ENCODE measurements at places on chromosomes 6 and 20.

GRCh38 chr6:158848490-158848895 lies 29.3 kb upstream of the EZR start:
- DNase-seq: no peak

GRCh38 chr6:26576929-26577719 lies 19.6 kb upstream of the ABT1 start:
- DNase-seq: peak; percentile 88

DNA sequence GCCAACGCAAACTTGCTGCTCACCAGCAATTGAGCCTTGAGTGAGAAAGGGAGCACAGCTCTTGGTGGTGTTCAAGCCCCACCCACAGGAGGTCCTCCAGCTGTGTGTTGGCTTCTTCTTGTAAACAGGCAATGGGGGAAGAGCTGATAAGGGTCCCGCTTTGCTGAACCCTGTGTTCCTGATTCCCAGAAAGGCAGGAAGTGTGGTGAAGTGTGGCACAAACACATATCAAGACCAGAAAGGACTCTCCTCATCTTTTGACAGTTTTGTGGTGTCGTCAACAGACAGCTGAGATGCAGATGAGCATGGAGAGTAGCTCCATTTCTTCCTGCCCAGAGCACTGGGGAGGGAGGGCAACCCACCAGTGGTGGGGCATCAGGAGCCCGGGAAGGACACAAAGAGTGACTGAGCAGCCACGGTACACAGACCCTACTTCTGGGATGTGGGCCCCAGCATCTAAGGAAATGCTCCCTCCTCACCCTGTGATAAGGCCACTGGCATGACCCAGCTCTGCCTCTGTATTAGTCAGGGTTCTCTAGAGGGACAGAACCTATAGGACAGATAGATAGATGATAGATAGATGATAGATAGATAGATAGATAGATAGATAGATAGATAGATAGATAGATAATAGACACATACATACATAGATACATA lies 188.9 kb upstream of the TAB2 start:
- DNase-seq: no peak

GRCh38 chr6:159790149-159790955 lies at the start of gene MRPL18:
TSS of gene MRPL18 (plus strand) at chr6:159790467. CDS start at chr6:159790588, 121 bp downstream.
- DNase-seq: peak; percentile 94

DNA sequence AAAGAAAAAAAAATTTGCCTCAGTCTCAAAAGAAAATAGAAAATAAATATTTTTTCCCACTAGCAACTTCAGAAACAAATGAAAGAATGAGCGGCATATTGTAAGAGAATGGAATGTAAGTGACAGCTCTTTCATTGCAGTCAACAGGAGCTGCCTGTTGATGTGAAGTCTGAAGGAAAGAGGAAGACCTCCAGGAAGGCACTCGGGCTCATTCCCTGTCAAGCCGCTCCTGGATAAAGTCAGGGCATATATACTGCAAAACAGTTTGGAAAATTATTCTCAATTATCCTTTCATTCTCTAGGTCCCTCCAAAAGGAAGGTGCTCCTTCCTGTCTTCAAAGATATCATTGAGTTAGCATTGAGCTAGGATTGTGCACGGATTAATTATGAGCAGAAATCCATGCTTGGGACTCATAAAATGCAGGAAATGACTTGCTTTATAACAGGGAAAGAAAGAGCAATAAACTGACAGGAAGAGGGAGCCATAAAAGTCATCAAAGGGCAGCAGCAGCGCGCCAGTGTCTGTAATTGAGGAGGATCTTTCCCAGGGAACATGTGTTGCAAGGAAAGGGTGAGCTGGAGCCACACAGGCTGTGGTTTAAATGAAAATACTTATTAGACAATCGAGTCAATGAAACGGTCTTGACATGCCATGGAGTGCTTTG lies 218.2 kb downstream of the C6orf118 start:
- no peak for DNase-seq

DNA sequence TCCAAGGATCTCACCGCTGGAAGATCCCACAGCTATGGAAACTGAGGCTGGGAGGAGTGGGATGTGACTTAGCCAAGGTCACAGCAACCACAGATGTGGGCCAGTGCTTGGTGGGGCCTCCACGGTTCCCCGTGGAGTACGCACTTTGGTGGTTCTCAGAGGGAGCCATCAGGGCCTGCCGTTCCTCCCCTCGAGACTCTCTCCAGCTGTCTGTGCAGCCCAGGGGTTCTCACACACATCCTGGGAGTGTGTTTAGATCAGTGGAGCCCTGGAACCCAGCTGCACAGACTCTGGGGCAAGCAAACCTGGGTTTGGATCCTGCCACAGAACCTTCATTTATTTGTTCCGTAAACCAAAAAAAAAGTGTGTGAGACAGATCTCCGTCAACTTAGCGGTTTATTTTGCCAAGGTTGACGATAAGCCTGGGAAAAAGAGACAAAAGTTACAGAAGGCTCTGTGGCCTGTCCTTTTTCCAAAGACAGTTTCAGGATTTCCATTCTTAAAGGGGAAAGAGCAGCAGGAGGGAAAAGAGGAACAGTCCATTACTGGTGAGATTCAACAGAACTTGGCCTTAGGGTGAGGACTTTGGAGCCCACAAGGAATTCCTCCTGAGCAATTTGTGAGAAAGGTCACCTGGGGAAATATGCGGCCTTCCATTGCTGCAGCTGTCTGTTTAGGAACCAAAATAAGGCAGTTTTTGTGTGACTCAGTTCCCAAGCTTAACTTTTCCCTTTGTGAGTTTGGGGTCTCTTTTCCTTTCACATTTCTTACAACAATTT lies 13.6 kb upstream of the MYMX start:
- no peak for DNase-seq

DNA sequence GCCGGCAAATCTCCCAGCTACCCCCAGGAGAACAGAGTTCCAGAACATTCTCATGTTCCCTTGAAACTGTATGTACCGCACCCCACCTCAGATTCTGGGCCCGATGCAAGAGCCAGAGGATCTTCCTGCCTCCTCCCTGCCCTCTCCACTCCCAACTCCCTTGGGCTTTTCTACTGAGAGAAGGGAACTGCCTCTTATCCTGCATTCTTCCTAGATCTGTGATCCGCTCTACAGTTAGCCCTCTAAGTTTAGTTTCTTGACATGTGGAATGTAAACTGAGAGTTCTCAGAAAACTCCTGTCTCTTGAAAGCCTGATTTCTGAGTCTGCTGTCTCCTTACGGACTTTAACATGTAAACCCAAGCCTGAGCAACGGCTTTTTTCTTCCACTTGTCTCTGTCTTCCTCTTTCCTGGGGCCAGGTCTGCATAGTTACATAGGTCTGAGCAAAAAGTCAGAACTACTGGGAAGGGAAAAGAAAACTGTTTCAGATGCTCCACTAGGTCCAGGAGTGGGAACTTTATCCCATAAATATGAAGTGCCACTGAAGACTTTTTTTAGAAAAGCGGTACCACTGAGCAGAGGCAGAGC lies 86.5 kb upstream of the TNFAIP3 start:
- DNase-seq: no peak

DNA sequence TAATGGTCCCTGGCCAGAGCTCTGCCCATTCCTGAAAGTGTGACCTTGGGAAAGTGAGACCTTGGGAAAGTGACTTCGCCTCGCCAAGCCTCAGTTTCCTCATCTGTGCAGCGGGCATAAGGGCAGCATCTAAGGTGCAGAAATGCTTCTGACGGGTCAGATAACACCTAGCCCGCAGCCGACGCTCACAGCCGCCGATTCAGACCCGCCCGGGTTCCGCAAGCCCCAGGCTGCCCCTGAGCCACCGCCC lies 486 bp downstream of the FKBP1A start:
- no peak for DNase-seq

DNA sequence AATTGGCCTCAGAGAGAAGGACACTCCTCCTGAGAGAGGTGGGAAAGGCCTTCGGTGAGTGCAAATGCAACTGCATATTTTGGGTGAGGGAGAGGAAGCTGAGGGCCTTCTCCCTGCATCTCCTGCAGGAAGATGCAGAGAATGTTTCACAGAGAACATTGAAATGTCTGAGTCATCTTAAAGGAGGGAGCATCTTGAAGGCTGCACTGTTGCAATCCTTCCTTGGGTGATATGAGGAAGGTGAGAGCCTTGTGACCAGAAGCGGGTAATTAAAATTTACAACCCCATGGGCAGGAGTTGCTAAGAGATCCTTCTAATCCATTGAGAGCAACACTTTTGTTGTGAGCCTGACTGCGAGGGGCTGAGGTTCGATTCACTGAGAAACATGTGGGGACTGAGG lies 375.7 kb upstream of the MARCKS start:
- DNase-seq: no peak

GRCh38 chr20:62428396-62429295 lies 1.3 kb upstream of the RBBP8NL start:
- no peak for DNase-seq

DNA sequence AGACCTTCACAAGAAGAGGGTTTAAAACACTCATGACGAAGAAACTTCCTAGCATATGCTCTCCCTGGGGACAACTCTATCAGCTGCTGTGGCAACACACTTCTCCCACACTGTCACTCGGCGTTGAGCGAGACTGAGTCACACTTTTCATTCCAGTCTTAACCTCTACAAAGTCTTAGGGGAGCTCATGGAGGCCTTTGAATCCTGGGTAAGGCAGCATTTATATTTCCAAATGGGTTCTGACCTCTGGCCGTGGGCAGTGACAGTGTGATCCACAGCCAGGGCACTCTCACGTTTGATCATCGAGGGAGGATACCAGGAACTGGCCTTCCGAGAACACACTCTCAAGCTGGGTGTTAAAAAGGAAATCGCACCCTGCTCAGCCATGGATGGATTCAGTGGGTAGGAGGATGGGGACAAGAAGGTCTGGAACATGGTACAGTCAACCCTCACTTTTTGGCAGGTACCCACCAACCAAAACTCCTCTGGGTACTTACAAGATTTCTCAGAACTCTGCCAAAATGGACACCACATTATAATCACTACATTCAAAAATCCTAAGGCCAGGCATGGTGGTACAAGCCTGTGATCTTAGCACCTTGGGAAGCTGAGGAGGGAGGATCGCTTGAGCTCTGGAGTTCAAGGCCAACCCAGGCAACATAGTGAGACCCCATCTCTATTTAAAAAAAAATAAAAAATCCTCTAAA lies 19.6 kb downstream of the RRBP1 start:
- no peak for DNase-seq

DNA sequence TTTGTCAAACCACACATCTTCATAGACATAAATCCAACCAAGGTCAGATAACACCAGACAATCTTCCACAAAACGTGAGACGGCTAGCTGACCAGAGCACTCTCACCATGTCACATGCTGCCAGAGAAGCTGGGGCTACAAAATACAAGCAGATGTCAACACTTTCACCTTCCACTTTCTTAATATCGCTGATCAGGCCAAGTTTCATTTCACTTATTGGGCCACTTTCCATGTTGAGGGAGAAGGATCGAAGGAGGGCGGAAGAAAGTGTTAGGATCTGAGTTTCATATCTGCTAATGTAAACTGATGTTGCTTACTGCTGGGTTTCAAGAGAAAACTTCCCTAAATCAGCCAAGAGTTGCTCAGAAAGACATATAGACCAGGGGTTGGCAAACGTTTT lies 177.0 kb upstream of the PRDM1 start:
- DNase-seq: no peak

- DNase-seq: no peak
Observed at GRCh38 chr6:37541346-37541745, 41.7 kb upstream of the CCDC167 start.

DNA sequence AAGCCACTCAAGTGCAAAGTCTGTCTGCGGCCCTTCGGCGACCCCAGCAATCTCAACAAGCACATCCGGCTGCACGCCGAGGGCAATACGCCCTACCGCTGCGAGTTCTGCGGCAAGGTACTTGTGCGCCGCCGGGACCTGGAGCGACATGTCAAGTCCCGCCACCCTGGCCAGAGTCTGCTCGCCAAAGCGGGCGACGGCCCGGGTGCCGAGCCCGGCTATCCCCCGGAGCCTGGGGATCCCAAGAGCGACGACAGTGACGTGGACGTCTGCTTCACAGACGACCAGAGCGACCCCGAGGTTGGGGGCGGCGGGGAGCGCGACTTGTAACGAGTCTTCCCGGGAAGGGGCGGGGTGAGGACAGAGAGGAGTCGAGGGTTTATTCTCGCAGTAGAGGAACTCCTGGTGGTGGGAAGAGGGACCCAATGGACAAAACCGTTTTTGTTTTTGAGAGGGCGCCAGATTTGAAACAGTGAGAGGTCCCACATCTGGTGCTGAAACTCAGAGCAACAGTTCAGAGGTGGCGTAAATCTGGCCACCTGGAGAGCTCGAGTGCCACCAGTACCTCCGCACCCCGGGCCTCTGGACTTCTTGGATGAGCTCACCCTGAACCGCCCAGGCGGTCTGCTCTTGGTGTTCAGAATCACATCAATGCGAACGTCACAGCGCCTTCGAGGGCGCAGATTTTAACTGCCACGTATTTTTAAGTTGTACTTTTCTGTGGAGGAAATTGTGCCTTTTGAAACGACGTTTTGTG lies 8.0 kb downstream of the PRDM13 start:
- DNase-seq: no peak

GRCh38 chr6:79613912-79614311 lies 17.2 kb upstream of the SH3BGRL2 start:
- no peak for DNase-seq

DNA sequence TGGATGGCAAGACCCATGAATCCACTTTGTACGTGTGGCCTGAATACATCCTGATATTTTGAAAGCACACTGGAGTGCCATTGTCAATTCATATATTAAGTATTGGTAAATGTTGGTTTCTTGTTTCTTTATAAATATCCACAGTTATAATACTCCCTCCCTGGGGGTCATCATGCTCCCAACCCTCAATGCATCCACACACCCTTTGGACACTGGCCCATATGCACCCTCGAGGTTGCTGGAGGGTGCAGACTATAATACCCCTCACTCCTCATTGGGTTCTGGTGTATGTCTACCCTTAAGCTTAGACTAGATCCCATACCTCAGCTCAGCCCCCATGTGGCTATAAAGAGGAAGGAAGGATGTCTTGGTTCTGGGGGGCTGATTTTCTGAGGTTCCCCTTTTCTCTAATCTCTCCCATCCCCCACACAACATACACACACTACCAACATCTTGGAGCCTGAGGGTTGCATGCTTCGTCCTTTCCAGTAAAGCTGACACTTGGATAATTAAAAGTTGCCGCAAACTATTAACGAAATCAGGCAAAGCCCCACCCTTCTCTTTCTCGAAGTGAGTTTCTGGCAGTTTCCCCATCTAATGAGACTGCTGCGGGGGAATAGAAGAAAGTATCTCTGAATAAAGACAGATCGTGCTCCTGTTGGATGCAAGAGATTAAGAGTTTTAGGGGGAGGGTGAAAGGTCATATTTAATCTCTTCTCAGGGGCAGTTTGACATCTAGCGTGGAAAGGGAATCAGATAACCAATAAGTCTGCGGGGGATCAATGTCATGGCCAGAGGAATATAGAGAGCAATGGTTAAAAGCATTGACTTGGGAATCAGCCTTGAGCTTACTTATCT lies 7.4 kb downstream of the PIM1 start:
- DNase-seq: no peak

GRCh38 chr20:47691625-47692024 lies 93.7 kb downstream of the SULF2 start:
- no peak for DNase-seq

DNA sequence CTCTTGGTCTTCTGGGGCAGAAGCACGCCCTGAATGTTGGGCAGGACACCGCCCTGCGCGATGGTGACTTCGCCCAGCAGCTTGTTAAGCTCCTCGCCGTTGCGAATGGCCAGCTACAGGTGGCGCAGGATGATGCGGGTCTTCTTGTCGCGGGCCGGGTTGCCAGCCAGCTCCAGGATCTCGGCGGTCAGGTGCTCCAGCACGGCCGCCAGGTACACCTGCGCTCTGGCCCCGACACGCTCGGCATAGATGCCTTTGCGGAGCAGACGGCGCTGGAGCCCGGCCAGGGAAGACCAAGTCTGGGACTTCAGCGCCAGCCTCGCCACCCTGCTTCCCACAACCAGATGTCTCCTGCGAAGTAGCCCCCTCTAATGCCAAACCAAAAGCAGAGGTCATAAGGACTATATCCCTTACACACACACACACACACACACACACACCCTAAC lies 8.0 kb upstream of the SLC17A3 start:
- no peak for DNase-seq
